Osteocyte (in vitro differentiated cells): ENCODE measurements at places on chromosomes 13 and 19. TPM values are rescaled to one million over a fixed set of nuclear protein-coding genes. Genes with fewer than 3 reads are reported as not detected.

DNA sequence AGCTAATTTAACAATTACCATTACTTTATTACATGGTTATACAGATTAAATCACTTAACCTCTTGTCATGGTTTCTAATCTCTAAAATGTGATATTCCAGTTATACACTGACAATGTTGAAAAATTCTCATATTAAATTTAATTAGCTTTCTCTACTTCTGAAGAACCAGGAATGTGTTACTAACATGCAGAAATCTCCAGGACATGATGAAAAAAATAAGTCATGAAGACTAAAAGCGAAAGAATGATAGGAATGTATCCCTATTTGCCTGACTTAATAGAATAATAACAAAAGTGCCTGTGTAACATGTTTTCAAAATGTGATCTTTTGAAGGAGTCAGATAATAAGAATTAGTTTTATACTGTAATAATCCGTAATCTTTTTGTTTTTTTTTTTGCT lies 2823.7 kb upstream of the PCDH20 start:
- peaks cover 30% of the 10 kb centered on the region for H3K4me1 ChIP-seq
- DNase-seq, result no peak
- no peaks in the 10 kb centered on the region for H3K36me3 ChIP-seq
- H3K27ac ChIP-seq, result no peak overlapping the region

DNA sequence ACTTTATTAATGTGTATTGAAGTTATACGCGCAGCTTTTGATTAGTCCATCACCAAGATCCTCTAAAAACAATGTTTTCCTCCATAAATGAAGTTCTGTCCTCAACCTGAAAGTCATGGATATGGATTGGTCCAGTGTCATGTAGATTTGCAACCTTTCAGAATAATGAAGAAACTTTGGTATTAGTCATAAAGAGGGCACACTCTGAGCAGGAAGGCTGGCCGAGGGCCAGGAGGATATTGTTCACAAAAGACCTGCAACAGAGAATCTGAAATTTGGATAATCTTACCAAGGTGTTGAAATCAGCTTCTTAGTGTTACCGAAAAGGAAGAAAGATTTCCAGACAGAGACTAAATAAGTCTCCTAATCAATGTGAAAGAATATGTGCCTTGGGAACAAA lies 20.7 kb downstream of the CLDN10 start:
- peaks cover 15% of the 10 kb centered on the region for H3K36me3 ChIP-seq
- H3K27me3 ChIP-seq, result peaks cover 13% of the 10 kb centered on the region
- peaks cover 4% of the 10 kb centered on the region for H3K4me1 ChIP-seq
- no peak overlapping the region for H3K4me3 ChIP-seq

DNA sequence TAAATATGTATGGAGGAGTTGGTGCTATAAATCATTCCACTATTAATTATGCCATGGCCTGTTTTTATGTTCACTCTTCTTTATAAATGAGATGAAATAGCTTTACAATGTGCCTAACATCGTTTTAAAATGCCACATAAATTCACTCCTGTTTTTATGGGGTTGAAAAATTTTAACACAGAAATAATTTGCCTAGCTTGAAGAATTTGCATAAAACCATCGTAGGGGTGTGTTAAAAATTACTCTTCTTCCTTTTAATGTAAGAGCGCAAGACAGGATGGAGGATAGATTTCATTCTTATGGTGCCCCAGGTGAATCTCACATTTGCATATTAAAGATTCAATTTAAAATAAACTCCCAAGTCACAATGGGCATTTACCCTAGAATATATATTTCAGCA lies 447.8 kb downstream of the OXGR1 start:
- H3K36me3 ChIP-seq, result no peaks in the 10 kb centered on the region
- DNase-seq, result no peak
- H3K27me3 ChIP-seq, result no peaks in the 10 kb centered on the region
- no peak overlapping the region for H3K4me3 ChIP-seq

GRCh38 chr19:43901395-43902390 lies 33.4 kb downstream of the ZNF45 start:
- peaks cover 17% of the 10 kb centered on the region for H3K4me1 ChIP-seq
- H3K27me3 ChIP-seq, result no peaks in the 10 kb centered on the region
- peak overlapping the region; percentile 97 for H3K4me3 ChIP-seq
- peak; percentile 90 for DNase-seq
- H3K27ac ChIP-seq, result peak overlapping the region; percentile 92

DNA sequence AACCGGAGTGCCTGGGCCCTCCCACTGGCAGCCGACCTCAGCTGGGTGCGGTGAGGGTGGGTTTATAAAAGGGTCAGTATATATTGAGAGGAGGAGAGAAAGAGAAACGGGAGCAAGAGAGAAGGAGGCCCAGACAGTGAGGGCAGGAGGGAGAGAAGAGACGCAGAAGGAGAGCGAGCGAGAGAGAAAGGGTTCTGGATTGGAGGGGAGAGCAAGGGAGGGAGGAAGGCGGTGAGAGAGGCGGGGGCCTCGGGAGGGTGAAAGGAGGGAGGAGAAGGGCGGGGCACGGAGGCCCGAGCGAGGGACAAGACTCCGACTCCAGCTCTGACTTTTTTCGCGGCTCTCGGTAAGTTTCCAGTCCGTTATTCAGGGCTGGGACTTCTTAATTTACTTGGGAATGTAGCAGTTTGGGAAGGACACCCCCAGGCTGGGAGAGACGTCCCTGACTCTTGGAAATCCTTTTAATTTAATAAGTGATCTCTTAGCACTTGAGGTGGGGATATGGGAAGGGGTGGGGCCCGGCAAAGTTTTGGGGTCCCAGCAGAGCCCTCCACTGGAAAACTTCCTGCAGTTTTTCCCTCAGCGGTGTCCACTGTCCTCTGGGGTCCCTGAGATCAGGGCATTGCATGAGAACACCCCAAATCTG lies at the start of gene EMP3:
Gene EMP3, plus strand, starts transcription at position 288 of the 646 bp plus-strand sequence. CDS start 1,293 bp downstream, outside the sequence.
- DNase-seq, result peak; percentile 95
- peaks cover 6% of the 10 kb centered on the region for H3K36me3 ChIP-seq
- peak within 1 kb of the TSS; percentile 99 for H3K27ac ChIP-seq
- H3K27me3 ChIP-seq, result no peaks in the 10 kb centered on the region
- H3K4me1 ChIP-seq, result peaks cover 80% of the 10 kb centered on the region
- peak within 1 kb of the TSS; percentile 85 for H3K4me3 ChIP-seq

- no peak for DNase-seq
- H3K4me3 ChIP-seq, result no peak overlapping the region
- no peak overlapping the region for H3K27ac ChIP-seq
- H3K27me3 ChIP-seq, result no peaks in the 10 kb centered on the region
Observed at GRCh38 chr19:1648920-1649541, 3.4 kb downstream of the TCF3 start.

DNA sequence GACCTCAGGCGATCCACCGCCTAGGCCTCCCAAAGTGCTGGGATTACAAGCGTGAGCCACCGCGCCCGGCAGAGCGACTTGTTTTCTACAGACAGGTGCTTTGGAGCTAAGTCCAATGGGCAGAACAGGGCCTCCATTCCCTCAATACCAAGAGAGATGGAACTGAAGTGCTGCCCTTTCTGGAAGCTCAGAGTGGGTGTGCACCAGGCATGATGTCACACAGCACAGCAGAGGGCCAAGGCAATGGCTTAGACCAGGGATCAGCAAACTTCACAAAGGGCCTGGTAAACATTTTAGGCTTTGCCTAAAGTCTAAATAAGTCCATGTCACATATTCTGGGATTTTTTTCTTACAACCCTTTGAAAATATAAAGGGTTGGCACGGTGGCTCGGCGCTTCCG lies 21.3 kb downstream of the TLE6 start:
- H3K27ac ChIP-seq, result no peak overlapping the region
- H3K36me3 ChIP-seq, result peaks cover 2% of the 10 kb centered on the region
- peaks cover 3% of the 10 kb centered on the region for H3K27me3 ChIP-seq
- H3K4me1 ChIP-seq, result no peaks in the 10 kb centered on the region
- DNase-seq, result no peak

GRCh38 chr19:33798681-33799111 lies 2.0 kb downstream of the KCTD15 start:
- peaks cover 44% of the 10 kb centered on the region for H3K4me1 ChIP-seq
- H3K4me3 ChIP-seq, result peak overlapping the region; percentile 80
- peak overlapping the region; percentile 91 for H3K27ac ChIP-seq

- no peaks in the 10 kb centered on the region for H3K36me3 ChIP-seq
- DNase-seq, result no peak
- peaks cover 24% of the 10 kb centered on the region for H3K4me1 ChIP-seq
- no peaks in the 10 kb centered on the region for H3K27me3 ChIP-seq
- no peak overlapping the region for H3K4me3 ChIP-seq
Observed at GRCh38 chr13:109135018-109135417, 505.6 kb downstream of the MYO16 start.

GRCh38 chr13:100962585-100962984 lies 288.0 kb upstream of the TMTC4 start:
- peaks cover 3% of the 10 kb centered on the region for H3K27me3 ChIP-seq
- no peaks in the 10 kb centered on the region for H3K4me1 ChIP-seq
- no peak for DNase-seq
- H3K27ac ChIP-seq, result no peak overlapping the region

- no peaks in the 10 kb centered on the region for H3K36me3 ChIP-seq
- peaks cover 10% of the 10 kb centered on the region for H3K27me3 ChIP-seq
- H3K4me3 ChIP-seq, result no peak within 1 kb of the TSS
- H3K27ac ChIP-seq, result no peak within 1 kb of the TSS
- peaks cover 14% of the 10 kb centered on the region for H3K4me1 ChIP-seq
- no peak for DNase-seq
Observed at GRCh38 chr19:917323-918151, at the start of gene KISS1R. TSS of gene KISS1R (plus strand) at chr19:917333. CDS start at chr19:917503, 170 bp downstream.

DNA sequence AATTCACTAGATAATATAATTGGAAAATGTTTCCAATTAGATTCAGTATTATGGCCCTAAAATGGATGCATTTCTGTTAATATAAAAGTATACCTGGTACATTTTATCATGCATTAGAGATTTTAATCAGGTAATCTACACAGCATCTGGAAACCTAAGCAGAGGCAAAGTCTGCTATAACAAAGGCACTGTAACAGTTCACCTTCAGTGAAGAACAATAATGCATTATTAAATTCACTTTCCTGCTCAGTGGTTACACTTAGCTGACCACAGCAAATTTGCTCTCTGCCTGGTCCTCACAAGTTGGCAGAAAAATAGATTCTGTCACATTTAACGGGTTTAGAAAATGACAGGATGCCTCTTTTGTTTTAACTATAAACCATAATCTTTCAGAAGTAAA lies 326.9 kb downstream of the DACH1 start:
- H3K4me1 ChIP-seq, result peaks cover 11% of the 10 kb centered on the region
- no peak overlapping the region for H3K27ac ChIP-seq
- H3K4me3 ChIP-seq, result no peak overlapping the region

DNA sequence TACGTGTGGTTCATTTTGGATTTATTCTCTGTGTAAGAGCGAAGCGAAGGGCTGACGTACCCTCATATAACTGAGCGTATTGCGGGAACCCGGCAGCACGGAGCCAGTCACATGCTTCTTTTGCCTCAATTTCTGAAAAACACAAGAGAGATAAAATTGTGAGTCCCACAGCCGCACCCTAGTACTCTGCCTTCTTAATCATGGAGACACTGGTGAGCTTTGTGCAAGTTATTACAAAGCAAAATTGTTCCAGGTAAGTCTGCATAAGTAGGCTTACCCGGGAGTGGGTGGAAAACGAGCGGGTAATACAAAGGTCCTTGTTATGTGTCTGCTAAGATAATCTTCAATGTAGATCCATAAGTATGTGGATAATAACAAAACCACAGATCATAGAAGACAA lies 118.1 kb downstream of the STARD13 start:
- DNase-seq, result no peak
- H3K36me3 ChIP-seq, result peaks cover 48% of the 10 kb centered on the region
- peak overlapping the region; percentile 98 for H3K27ac ChIP-seq

GRCh38 chr13:27053210-27053884 lies 118.3 kb downstream of the USP12 start:
- H3K36me3 ChIP-seq, result peaks cover 8% of the 10 kb centered on the region
- H3K27ac ChIP-seq, result no peak overlapping the region
- H3K4me3 ChIP-seq, result no peak overlapping the region
- no peak for DNase-seq
- no peaks in the 10 kb centered on the region for H3K27me3 ChIP-seq

DNA sequence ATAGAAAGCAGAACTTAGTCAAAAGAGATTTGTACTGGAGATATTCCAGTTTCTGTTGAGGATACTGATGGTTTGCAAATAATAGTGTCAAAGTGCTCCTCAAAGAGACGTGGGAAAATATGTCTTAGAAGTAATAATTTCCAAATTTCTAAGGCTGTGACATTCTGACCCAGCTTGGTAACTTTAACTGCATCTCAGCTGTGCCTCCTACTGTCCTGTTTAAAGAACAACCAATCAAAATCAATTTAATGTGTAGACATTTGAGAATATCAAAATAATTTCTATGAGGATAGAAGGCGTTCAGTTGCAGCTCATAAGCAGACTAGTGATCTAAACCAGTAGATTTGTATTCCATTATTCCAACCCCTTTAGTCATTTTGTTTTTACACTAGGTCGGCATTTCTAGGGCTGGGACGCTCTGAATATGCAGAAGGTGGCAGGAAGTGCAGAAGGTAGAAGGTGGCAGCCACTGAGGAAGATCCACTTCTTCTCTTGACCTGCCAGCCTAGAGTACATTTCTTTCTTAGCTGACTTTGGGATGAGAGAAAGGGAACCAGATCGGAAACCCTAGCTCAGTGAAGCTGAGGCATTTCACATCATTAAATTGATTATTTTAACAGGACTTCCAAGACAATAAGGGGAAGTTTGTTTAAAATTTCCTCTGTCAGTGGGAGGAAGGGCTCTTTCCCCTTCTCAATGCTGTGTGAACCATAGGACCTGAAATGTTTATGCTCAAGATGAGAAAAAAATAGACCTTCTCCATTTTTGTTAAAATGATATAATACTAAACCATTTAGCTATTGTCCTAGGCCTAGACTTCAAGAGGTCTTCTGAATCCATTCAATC lies 67.5 kb downstream of the COL4A1 start:
- no peak for DNase-seq
- H3K27ac ChIP-seq, result peak overlapping the region; percentile 89
- H3K27me3 ChIP-seq, result no peaks in the 10 kb centered on the region

- no peak overlapping the region for H3K27ac ChIP-seq
- no peak overlapping the region for H3K4me3 ChIP-seq
- H3K36me3 ChIP-seq, result no peaks in the 10 kb centered on the region
- H3K4me1 ChIP-seq, result no peaks in the 10 kb centered on the region
Observed at GRCh38 chr13:103528437-103528836, 462.2 kb upstream of the SLC10A2 start.

DNA sequence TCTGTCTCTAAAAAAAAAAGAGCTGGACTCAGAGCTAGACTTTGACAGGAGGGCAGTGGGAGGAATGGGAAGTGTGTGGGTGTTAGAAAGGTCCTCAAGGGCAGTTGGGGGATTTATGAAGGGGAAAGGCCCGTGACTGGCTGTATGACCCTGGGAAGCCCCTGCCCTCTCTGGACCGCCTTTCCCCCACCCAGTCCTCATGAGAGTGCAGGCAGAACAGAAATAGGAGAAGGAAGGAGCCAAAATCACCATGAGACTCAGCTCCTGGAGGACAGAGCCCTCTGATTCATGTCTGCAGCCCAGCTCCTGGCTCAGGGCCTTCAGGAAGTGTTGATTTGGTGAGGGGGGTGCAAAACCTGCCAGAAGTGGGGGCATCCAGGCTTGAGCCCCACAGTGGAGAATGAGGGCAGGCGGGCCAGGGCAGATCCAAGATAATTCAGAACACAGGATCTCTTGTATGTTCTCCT lies 8.7 kb upstream of the SMG9 start:
- H3K27ac ChIP-seq, result peak overlapping the region; percentile 69
- H3K4me1 ChIP-seq, result peaks cover 55% of the 10 kb centered on the region
- DNase-seq, result no peak
- no peaks in the 10 kb centered on the region for H3K36me3 ChIP-seq
- no peak overlapping the region for H3K4me3 ChIP-seq
- no peaks in the 10 kb centered on the region for H3K27me3 ChIP-seq

The SRRM5 gene
- total RNA-seq, result 0.24 and 0.35 TPM in 2 replicates

The TTYH1 gene
- total RNA-seq, result not detected in 2 replicates

The KLC3 gene
- 0.21 TPM in 1 of 2 replicates, not detected in the other for total RNA-seq

The CPB2 gene
- not detected in 2 replicates for total RNA-seq

The RYR1 gene
- total RNA-seq, result 0.03 and 0.50 TPM in 2 replicates
